CD4-positive, alpha-beta T cell treated with Interleukin-6 for 4 hours (primary cell): ENCODE measurements at places on chromosomes 3 and 15.

GRCh38 chr3:168054447-168054846 lies 41.3 kb downstream of the GOLIM4 start:
- DNase-seq, result no peak

DNA sequence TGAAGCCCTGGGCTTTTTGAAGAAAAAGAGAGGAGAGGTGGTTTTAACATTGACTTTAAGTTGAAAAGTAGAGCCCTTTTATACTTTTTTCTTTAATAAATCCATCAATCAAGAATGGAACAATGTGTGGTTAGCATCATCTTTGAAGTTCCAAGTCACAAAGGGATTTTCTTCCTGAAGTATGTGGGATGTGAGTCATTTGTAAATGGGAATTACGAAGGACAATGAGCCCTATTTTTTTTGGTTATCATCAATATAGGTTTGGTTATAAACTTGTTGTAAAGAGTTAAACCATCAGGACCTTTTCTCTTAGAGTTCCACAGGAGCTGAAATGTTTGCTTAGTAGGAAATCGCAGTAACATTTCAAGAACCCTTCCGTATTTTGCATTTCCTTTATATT lies 38.3 kb downstream of the PIK3CA start:
- no peak for DNase-seq

DNA sequence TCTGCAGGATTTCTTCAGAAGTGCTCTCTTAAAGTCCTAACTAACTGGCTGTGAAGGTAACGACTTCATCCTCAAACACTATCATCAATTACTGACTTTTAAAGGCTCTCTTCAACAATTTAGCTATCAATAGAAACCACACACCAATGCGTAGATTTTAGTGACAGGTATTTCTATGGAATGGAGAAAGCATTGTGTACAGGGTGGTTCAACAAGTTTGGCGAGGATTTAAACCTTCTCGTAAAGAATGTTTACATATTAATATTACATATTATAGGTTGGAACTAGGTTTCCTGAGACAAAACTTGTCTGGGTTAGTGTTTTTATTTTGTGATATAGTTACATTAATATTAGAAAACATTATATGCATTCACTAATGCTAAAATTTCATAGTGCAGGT lies 233.6 kb downstream of the CHL1 start:
- no peak for DNase-seq

DNA sequence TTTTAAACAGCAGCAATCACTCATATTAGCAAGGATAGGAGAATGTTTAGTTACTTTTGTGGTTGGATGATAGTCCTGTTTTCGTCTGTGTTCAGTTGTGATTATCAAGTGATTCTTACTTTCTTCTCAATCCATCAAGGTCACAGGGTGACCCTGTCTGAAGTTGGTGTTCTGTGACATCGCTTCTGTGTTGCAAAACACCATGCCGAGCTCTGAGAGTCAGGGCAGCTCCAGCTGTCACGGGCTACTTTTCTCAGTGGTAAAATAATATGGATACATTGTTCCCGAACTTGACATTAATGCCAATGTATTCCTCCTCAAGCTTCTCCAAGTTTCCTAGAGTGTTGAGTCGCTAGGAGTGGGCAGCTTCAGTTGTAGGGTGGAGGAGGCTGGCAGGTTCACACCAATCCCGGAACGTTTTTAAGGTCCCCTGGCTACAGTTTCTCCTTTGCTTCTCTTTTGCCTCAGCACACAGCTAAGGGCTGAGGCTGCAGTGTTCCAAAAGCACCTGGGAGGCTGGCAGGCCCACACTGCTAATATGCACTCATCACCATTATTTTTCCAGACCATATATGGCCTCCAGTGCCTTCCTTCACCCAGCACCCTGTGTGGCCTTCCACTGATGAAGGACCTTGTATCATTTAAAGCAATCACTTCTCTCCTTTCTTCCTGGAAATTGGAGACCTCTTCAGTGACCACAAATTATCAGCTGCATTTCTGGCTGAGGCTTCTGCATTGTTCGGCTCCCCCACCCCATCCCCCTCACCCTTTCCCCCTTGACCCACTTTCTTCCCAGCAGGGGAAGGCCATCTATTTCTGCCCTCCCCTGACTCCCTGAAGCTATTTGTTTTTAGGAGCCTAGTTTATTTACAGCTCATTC lies 25.8 kb downstream of the COLQ start:
- DNase-seq, result no peak

DNA sequence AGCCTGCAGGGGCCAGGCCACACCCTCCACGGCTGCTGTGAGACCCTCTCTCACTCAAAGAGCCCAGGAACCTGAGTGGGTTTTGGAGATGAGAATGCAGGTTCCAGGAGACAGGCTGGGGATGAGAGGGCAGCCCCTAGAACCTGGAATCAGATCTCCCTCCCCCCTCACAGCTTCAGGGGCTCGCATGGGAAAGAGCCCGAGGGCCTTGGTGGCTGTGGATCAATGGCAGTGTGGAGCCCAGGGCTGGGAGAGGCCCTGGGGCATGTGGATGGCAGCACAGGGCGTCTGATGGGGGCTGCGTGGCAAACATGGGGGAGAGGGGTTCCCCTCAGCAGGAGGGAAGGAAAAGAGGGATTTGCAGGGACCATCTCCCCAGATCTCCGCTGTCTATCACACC lies 112.8 kb upstream of the RPL32 start:
- no peak for DNase-seq

- DNase-seq, result no peak
Observed at GRCh38 chr15:48479751-48480150, 148.5 kb downstream of the DUT start.

- DNase-seq, result no peak
Observed at GRCh38 chr3:12139111-12139511, 19.6 kb downstream of the TIMP4 start.

DNA sequence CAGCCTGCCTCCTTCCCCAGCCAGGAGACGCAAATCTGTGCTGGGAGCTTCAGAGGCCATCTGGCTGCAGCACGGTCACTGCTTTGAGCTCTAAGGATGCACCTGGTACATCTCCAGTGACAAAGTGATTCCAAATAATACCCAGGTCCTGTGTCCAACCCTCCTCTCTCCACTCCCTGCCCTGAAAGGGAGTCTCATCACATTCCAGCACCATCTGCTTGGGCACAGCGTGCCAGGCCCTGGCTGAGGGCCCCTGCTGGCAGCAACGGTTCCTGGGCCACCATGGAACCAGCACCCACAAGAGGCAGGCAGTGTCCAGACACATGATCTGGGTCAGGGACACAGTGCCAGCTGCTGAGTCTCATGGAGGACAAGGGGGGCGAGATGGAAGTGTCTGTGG lies 81.3 kb downstream of the MTHFS start:
- no peak for DNase-seq

DNA sequence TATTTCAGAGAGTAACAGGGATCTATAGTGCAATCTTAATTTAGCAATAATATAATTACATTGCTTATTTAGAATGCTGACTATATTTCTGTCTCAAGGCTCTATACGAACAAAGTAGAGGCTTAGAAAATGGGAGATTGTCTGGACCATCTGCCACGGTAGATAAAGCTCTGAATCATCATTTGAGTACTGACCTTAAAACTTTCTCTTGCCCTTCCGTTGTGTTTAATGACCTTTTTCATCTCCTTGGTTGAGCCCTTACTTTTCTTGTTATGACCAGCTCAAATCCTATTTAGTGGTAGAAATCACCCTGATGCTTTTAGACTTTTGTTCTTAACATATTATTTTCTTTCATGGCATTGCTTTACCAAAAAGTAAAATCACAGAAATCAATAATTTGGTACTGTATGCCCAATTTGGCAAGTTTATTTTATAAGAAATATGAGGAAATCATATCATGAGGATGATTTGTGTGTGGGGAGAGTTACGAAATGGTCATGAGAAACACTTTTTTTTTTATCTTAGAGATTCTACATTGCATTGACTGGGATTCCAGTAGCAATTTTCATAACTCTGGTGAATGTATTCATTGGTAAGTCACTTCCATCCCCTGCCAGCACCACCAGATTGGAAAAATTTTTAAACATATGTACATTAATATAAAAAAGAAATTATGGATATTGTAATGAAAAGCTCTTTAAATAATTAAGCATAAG lies 11.0 kb downstream of the NDUFB5 start:
- no peak for DNase-seq

DNA sequence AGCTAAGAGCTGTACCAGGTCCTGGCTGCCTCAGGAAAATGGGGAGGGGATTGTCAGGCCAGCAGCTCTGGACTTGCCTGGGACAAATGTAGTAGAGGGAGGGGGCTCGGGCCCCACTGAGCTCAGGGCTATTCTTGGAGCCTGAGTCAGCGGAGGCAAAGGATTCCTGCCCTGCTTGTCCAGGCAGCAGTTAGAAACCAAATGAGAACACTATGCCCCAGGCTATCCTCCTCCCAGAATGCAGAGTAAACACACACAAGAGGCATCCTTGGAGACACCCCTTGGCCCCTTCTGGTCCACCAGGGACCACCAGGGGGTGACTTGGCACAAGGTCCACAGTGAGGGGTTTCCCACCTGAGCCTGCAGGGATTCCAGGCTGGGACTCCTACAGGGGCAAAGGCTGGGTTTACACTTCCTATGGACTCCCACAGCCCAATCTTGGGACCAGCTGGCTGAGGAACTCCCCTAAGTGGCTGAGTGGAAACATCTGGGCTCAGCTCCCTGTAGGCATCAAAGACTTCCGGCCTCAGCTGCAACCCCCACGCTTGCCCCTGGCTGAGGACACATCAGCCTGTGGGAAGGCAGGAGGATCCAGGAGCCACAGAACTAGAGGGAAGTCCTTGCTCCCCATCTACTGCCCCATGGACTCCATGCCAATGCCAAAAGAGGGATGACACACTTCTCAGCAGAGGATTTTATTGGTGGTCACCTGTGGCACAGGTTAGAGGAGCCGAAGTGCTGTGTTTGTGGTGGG lies 3.4 kb upstream of the COL7A1 start:
- DNase-seq, result no peak

- DNase-seq, result no peak
Observed at GRCh38 chr3:100682056-100682853, 27.0 kb upstream of the TFG start.

- DNase-seq, result no peak
Observed at GRCh38 chr3:128598884-128599664, 51.5 kb downstream of the RPN1 start.

DNA sequence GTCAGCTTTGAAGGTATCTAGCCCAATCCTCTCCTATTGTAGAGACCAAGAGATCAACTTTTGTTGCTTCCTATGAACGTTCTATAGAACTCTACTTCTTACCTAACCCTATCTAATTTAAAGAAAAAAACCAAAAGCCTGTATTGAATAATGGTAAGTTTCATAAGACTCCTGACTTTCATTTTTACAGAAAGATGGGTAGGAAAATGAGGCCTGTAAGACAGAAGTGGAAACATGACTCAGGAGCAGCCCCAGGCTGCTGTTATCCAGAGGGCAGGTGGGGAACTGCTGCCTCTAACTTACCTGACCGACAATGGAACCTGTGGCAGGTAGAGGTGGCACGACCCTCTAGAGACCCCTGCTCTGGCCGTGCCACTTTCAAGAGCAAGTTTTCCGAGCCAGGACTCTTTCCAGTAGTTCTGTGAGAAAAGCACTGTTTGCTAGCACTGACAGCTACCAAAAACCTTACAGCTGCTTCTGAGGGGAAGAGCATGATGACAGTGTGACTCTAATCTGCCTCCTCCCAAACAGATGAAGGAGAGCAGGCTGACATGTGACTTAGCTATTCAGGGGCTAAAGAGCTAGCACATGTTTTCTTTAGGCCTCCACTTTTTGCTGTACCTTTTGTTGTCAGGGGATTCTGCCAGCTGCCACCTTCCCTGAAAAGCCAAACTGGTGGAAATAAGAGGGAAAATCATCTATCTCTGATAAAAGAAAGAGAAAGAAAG lies 17.5 kb downstream of the POPDC2 start:
- no peak for DNase-seq

DNA sequence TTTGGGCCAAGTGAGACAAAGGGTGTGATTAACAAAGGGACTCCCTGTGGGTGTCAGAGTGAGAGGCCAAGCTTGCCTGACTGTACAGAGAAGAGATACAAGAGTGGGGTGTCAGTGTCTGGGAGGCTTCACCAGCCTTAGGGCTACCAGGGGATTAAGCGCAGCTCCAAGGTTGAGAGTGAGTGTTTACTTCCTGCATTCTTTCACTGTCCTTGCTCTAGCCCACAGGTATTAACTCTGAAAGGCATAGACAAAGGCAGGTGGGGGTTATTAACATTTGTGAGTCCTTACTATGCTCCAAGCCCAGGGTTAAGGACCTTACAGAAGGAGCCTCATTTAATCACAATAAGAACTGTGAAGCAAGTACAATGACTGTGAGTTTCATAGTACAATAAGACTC lies 107.6 kb downstream of the IL20RB start:
- DNase-seq, result no peak

GRCh38 chr15:51853998-51854397 lies 24.5 kb downstream of the TMOD3 start:
- no peak for DNase-seq

DNA sequence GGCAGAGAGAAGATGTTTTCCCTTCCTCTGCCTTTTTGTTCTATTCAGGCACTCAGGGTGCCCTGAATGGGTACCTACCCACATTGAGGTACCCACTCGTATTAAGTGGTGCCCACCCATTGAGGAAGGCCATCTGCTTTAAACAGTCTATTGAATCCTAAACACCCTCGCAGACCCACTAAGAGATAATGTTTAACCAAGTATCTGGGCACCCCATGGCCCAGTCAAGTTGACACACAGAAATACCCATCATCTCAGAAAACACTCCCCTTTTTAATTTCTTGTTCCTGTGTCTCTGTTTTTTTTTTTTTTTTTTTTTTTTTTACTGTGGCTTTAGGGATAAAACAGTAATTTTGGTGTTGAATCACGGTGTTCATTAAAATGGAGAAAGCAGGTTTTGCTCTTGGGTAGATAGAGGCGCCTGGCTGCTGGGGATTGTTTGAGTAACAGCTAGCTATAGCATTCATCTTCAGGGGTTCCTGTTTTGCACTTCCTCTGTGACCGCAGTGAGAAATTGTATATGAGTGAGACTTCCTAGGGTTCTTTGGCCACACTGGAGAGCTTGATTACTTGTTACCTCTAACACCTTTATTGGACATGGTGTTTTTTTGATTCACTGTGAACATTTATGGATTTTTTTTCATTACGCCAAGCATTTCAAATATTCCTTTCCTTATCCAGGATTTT lies 259.1 kb downstream of the PTPRG start:
- DNase-seq, result no peak
